Lower leg skin (tissue), 4 donors: ENCODE measurements at places on chromosomes 5 and 9. TPM values are rescaled to one million over a fixed set of nuclear protein-coding genes. Genes with fewer than 3 reads are reported as not detected.

DNA sequence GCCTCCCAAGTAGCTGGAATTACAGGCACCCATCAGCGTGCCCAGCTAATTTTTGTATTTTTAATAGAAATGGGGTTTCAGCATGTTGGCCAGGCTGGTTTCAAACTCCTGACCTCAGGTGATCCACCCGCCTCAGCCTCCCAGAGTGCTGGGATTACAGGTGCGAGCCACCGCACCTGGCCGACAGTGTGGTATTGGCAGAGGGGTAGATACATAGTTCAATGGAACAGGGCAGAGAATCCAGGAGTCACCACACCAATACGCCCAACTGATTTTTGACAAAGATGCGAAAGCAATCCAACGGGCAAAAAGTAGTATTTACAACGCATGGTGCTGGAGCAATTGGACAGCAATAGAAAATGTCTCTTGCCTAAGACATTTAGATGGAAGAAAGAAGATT lies 164.0 kb upstream of the PPP1R26 start:
- DNase-seq = no peak

DNA sequence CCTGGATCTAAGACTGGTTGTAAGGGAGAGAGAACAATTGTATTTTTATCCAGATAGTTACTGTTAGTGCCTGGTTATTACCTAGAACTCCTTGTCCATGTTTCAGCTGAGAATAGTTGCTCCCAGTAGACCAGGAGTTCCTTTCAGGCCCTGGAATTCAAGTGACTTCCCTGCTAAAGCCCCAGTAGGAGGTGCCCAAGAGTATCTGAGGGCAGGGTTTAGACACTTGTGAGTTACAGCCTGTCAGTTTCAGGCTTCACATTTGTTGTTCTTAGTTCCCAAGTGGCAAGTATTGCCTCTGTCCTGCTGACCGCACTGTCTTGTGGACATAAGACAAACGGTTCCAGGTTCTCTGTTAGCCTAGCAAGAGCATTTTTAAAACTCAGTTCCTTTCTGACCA lies 743.9 kb upstream of the SEMA6A start:
- DNase-seq = no peak

DNA sequence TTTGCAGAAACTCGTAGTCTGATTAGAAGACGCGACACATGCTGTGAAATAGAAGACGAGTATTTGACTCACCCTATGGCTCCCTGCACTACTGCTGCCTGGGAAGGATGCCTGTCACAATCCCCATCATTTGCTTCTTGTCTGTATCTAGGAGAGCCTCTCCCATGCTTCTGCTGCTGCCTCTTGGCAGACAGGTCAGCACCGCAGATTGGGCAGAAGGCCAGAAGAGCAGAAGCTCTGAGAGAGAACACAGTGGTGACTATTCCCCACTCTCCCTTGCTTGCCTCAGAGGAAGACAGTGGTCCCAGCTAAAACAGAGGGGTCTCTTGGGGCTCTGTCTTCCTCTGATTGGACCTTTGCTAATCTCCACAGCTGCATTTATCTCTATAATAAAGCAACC lies 84.0 kb upstream of the SMIM32 start:
- no peak for DNase-seq

DNA sequence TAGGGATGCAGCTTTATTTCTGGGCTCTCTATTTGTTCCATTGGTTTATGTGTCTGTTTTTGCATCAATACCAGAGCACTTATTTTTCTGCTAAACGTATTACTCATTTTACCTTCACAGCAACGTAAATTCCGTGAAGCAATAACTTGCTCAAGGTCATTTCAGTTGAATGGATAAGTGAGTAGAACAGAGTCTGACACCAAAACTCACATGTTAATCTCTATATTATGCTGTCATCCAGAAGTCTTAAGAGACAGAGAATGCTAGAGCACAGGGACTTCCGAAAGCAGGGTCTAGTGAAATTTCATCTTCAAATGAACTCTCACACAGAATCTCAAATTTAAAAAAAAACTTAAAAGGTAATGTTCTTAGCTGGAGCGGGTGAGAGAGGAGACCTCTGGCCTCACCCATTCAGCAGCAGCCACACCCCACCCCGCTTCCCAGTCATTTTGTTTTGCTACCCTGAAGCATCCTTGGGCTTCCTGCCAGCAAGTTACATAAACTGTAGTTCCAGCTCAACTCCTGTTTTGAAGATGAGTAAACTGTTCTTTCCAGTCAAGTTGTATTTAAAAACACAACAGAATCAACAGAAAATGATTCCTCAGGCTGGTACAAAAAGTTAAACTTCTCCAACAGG lies 69.3 kb downstream of the TRIM36 start:
- no peak for DNase-seq

GRCh38 chr5:149099920-149100319 lies 37.1 kb upstream of the SH3TC2 start:
- DNase-seq = no peak

DNA sequence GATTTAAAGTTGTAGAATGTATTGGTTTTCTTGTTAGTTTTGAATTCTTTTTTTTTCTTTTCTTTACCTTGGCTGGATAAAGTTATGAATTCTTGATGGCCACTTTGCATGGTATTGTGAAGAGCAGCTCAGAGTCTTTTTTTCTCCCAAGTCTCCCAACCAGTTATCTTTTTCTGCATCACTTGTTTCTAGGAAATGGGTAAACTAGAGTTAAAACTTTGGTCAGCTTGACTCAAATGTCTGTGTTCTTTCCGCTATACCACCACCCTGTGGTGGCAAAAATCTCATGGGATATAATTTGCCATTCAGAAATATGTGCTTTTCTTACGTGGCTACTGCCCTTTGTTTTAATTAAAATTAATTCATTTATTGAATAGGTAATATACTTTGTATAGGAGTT lies 113.2 kb downstream of the UNC13B start:
- DNase-seq = no peak

DNA sequence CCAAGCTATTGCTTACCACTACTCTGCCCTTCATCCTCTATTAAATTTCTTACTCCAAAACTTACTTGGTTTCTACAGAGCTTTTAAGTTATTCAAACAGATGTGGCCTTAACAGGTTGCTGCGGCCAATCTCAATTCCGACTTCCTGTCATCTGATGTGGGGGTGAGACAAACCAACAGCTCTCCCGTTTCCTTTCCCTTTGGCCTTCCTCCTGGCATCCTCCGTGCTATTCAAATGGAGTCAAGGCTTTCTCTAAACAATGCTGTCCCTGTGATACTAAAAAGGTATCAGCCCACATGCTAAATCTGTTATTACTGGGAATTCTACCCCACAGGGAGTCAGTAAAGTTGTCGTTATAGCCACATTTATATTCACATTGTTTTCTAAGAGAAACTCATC lies 11.8 kb downstream of the RBM18 start:
- no peak for DNase-seq

DNA sequence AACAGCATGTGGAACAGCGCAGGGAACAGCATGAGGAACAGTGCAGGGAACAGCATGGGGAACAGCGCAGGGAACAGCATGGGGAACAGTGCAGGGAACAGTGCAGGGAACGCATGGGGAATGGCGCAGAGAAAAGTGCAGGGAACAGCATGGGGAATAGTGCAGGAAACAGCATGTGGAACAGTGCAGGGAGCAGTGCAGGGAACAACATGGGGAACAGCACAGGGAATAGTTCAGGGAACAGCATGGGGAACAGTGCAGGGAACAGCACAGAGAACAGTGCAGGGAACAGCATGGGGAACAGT lies 2.0 kb downstream of the LCN8 start:
- no peak for DNase-seq

DNA sequence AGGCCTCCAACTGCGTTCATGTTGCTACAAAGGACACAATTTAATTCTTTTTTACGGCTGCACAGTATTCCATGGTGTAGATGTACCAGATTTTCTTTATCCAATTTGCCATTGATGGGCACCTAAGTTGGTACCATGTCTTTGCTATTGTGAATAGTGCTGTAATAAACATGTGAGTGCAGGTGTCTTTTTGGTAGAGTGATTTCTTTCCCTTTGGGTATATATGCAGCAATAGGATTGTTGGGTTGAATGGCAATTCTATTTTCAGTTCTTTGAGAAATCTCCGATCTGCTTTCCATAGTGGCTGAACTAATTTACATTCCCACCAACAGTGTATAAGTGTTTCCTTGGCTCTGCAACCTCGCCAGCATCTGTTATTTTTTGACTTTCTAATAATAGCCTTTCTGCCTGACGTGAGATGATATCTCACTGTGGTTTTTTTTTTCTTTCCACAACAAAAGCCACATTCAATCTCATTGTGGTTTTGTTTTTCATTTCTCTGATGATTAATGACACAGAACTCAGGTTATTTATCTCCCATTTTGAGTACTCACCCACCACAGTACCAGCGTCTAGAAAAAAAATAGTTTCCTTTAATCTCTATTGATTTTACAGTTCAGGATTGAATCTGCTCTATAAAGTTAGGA lies 21.9 kb downstream of the ARRDC3 start:
- no peak for DNase-seq

DNA sequence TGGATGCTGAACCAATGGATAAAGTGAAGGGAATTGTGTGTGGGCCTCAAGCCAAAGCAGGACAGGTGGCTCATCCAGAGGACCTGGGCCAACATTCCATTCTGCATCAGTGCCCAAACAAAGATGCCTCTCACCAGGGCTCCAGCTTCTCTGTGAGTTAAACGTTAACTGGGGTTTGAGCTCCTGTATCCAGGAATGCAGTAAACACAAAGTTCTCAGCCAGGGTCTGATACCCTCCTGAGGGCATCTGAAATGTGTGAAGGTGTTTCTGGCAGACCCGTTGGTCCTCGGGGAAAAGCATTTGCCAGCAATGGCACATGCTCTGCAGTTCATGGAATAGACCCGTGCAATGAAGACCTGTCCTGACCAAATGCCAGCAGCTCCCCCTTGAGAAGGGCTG lies 33.9 kb upstream of the AOPEP start:
- DNase-seq = no peak

DNA sequence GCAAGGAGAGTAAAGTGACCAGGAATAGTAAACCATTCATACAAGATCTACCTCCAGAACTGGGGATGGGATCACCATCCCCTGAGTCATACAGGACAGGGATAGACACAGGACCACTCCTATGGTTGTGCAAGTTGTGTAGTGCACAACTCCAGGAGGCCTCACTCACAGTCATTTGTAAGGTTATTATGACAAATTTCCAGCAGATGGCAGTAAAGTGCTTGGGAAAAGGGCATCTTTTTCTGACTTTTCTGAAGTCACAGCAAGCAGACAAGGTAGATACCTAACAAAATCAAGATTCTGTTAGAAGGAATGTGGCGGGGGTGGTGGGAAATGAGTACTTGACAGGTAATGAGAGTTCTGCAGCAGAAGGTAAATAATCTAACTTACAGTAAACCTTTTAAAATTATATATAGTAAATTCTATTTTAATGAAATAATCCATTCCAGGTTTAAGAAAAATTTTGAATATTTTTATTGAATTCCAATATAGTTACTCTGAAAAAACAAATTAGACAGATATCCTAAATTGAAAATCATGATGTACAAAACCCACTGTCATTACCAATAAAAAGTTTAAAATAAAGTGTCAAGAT lies 16.7 kb upstream of the KIF27 start:
- DNase-seq = no peak

- no peak for DNase-seq
These were observed 2.8 kb upstream of the AMBP start for GRCh38 chr9:114080773-114081440.

DNA sequence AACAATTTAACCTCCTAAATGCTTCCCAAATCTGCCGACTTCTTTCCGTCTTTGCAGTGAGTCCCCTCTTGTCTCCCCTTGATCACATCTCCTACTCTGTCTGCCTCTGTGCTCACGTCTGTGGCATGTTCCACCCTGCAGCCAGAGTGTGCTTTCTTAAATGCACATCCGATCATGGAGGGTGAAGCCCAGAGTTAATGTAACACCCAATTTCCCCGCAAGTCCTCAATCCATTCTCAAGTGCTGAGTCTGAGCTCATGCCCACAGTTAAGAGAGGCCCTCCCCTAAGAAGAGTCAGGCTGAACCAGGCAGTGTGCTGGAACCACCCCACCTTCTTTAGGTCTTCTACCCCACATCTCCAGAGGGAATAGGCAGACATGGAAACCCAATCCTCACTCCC lies 164.8 kb downstream of the EPB41L4A start:
- DNase-seq = no peak

DNA sequence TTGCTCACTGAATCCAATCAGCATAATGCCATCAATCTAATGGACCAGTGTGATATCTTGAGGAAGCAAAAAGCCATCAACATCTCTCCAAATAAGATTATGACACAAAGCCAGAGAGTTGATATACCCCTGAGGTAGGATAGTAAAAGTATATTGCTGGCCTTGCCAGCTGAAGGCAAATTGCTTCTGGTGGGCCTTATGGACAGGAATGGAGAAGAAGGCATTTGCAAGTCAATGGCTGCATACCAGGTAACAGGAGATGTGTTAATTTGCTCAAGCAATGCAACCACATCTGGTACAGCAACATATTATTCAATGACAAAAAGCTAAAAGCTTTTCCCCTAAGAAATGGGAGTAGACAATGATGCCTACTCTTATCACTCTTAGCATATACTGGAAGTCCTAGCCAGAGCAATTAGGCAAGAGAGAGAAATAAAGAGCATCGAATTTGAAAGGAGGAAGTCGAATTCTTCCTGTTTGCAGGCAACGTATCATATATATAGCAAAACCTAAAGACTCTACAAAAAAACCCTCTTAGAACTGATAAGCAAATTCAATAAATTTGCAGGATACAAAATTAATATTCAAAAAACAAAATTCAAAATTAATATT lies 216.1 kb upstream of the RASA1 start:
- DNase-seq = no peak

DNA sequence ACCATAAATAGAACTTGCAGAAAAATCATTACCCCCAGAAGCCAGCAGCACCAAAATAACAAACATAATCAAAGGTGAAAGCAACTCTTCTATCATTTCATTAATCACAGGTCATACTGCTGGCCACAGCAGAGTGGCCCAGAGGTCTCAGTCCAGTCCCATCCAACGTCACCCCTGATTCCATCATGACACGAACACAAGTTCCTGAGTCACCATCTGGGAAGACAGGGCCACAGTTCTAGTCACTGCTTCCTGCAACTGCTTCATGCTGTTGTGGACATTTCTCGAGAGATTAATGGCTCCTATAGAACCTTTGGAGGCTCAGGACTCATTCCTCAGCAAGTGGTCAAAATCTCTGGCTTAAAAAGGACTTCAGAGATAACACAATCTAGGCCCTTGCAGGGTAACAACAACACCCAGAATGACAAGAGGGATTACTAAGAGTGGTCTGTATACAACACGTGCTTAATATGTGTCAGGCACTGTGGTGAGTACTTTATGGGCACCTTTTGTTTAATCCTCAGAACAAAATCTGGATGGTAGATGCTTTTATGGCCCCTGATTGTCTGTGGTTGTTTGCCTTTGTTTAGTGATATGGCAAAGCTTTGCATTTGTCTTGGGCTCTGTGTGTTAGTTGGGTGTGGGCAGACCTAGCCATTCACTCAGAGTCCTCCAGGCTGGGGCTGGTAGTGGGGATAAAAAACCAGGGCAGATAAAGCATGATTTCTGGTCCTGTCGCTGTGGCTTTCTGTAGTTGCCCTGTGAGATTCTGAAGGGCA lies 184.3 kb downstream of the DAB2IP start:
- DNase-seq = no peak

GRCh38 chr5:57184322-57184721 lies 10.5 kb downstream of the GPBP1 start:
- DNase-seq = no peak

- DNase-seq = no peak
These were observed 11.4 kb upstream of the PRUNE2 start for GRCh38 chr9:76917299-76917698.

Gene TMEM232
- 2.3 TPM for total RNA-seq

Gene ANKRD20A1
- 1.0 TPM for total RNA-seq

Gene CCDC192
- not detected for total RNA-seq

Gene ST8SIA4
- total RNA-seq = 0.68 TPM

Gene SPOCK1
- 10.0 TPM for total RNA-seq

Gene WNT8A
- not detected for total RNA-seq

Gene CA9
- total RNA-seq = 5.2 TPM

Gene TEK
- 2.5 TPM for total RNA-seq

Gene PAEP
- total RNA-seq = 0.71 TPM
